ENCODE measurements at places on chromosomes 11 and 22.

GRCh38 chr11:96154802-96155520, 188.0 kb downstream of the MAML2 start:
- DNase-seq = no peak

- DNase-seq = no peak
Observed at GRCh38 chr11:94672636-94673035, 95.5 kb upstream of the AMOTL1 start.

GRCh38 chr11:32479291-32479690, 44.0 kb upstream of the WT1 start:
- no peak for DNase-seq

GRCh38 chr11:61917334-61918109, at the start of gene RAB3IL1:
TSS of gene RAB3IL1 (minus strand) at chr11:61917566. CDS start at chr11:61917367, 199 bp downstream.
- DNase-seq = peak; percentile 54

DNA sequence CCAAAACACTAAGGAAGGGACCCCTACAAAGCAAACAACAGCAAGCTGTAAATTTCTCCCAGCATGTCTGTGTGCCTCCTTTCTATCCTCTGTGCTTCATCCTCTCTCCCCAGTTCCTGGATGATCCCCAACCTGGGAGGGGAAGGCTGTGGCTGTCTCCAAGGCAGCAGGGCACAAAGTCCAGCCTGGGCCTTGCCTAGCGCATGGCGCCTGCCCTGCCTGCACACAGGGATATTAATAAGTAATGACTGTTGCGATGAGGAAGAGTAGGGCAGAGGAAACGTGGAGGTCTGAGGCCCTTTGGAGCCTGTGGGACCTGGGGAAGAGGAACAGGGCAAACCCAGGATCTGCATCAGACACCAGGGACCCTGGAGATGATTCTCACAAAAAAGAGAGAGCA, 2.0 kb downstream of the USH1C start:
- DNase-seq = no peak

DNA sequence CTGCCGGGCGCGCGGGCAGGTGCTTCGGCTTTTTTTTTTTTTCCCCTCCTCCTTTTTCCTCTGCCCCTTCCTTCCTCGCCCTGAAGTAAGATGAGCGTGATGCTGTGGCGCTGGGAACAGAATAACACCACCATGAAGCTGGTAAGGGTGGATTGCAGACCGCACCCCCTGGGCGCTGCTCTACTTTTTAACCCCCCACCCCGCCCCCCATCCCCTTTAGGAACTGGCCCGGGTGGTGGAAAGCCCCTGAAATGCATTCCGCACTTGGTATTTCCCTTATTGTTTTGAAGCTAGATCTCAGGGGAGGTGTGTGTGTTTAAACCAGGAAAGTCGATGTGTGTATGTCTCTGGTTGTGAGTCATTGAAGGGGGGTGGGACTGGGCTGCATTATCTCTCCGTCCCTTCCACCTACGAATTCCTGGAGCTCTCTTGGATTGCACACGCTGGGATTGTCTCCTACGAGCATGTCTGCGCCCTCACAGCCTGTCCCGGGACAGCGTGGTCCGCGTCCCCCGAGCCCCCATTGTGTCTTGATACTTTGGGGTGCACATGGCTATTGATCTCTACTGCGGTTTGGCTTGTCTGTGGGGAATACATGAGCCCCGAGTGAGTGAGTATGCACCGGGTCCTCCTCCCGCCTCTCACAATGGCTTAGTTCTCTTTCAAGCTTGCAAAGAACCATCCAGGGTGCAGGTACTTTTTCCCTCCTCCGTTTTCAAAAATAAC, 64.9 kb downstream of the NAV2 start:
- no peak for DNase-seq

DNA sequence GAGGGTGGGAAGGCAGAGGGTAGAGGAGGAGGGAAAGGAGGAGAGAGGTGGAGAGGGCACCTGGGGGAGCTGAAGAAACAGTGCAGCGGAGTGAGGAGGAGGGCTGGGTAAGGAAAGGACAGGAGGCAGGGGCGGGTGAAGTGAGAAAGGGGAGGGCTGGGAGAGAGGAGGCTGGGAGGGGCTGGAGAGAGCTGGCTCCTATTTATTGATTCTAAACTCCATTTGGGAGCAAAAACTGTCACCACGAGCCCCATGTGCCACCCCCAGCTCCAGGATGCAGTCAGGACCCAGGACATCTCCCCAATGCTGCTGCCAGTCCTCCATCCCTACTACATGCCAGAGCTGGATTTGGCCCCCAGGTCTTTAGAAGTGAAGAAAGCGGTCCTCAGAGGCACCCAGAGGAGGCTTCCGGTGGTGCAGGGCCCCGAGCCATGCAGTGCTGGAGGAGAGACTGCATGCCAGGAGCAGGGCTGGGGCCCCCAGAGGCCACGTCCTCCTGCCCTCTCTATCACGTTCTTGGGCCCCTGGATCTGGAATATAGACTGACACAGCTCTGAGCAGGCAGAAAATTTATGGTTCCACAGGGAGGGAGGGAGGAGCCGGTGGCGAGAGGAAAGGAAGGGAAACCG, 53.7 kb downstream of the SLC22A12 start:
- peak; percentile 52 for DNase-seq

GRCh38 chr22:19291218-19291579, 320 bp downstream of the CLTCL1 start:
- peak; percentile 42 for DNase-seq

- no peak for DNase-seq
Observed at GRCh38 chr22:45775062-45775461, 103.4 kb downstream of the ATXN10 start.

- no peak for DNase-seq
Observed at GRCh38 chr11:122077459-122077858, 38.6 kb downstream of the BLID start.

GRCh38 chr22:46638601-46639431, 18.6 kb downstream of the GRAMD4 start:
- DNase-seq = no peak

DNA sequence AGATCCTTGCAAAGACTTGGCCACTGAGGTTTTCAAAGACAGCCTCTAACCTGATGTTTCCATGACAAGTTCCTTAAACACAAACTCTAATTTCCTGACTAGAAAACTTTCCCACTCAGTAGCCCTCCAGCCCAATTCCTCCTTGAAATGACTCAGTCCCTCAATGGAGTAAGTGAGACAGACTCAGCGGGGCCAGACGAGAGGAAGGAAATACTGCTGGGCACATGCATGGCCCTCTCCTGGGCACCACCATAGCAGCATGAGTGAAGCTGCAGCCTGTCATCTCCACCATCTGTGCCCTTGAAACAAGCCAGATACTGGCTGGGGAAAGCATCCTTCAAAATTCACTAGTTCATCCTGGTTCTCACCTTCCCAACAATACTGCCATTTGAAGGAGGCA, 76.2 kb upstream of the GDPD4 start:
- no peak for DNase-seq

DNA sequence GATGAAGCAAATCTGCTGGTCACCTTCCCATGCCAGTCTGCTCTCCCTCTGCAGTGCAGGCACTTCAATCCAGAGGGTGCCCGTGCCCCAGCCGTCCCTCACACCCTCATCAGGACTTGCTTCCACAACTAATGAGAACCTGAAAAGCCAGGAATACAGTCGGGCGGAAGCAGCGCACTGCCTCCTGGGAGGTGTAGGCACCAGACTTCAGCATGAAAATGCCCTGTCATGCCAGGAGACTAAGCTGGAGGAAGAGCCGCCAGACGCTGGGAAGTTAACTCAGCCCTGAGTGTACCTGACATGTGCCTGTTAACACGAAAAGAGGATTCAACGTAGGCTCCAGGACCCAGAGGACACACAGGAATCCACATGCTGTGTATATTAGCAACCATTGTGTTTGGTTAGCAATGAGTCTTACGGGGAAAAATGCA, 40.1 kb upstream of the FLI1 start:
- no peak for DNase-seq

- peak; percentile 22 for DNase-seq
Observed at GRCh38 chr11:43021466-43021865, 290.3 kb upstream of the API5 start.

GRCh38 chr11:13215149-13215548, 62.4 kb upstream of the BMAL1 start:
- no peak for DNase-seq

DNA sequence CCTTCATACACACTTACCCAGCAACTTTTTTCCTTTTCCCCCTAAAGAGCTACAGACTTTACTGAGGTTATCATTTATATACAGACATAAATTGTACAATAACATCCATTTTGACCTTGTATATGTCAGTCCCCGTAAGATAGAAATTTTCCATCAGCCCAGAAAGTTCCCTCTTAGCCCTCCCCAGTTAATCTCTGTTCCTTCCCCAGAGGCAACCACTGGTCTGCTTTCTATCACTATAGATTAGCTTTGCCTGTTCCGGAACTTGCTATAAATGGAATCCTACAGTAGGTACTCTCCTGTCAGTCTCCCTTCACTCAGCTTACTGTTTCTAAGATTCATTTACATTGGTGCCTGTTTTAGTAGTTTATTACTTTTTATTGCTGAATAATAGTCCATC, 54.9 kb downstream of the TSPAN18 start:
- no peak for DNase-seq

GRCh38 chr22:39430576-39431150, 26.1 kb upstream of the MGAT3 start:
- DNase-seq = no peak

DNA sequence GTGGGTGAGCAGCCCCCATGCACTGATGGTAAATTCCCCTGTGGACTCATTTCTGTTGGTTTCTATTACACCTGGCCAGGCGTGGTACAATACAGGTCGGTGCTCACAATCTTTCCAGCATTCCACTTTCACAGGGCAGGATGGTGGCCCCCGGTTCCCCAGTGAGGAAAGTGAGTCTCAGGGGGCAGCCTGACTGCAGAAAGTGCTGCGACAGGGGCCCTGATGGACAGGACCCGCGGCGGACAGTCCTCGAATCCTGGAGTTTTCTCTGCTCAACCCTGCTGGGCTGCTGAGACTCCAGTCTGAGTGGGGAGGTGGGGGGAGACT, 3.1 kb upstream of the PGGHG start:
- DNase-seq = no peak

DNA sequence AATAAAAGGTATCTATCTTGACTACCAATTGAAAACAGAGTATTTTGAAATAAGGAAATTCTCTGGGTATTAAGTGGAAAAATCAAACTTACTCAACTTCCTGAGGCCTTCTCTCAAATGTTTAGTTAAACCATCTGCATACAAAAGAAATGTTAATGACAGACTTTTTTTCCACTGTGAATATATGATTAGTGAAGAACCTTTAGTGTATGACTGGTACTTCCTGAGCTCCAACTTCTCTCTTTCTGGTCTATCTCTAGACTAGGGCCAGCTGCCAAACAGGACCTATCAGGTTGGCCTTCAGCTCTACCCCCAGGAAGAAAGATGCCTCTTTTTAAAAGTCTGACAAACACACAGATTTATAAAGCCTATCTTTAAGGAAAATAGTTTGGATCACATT, 68.8 kb upstream of the SCUBE2 start:
- no peak for DNase-seq

DNA sequence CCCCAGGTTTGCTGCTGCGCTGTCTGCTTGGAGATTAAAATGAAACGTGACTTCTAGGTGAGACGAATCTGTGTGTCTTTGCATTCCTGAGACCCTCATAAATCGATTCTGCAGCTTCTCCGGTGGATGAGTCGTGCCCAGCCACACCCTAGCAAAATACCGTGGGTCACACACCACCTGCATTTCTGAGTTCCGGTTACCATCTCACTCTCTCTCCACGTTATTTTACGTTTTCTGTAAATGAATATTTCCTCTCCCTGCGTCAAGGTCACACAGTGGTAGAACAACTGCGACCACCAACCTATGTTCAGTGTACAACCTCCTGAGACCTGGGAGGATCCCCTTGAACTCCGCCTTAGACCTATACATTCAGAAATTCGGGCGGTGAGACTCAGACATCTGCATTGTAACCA, 1.1 kb downstream of the YWHAH start:
- no peak for DNase-seq

DNA sequence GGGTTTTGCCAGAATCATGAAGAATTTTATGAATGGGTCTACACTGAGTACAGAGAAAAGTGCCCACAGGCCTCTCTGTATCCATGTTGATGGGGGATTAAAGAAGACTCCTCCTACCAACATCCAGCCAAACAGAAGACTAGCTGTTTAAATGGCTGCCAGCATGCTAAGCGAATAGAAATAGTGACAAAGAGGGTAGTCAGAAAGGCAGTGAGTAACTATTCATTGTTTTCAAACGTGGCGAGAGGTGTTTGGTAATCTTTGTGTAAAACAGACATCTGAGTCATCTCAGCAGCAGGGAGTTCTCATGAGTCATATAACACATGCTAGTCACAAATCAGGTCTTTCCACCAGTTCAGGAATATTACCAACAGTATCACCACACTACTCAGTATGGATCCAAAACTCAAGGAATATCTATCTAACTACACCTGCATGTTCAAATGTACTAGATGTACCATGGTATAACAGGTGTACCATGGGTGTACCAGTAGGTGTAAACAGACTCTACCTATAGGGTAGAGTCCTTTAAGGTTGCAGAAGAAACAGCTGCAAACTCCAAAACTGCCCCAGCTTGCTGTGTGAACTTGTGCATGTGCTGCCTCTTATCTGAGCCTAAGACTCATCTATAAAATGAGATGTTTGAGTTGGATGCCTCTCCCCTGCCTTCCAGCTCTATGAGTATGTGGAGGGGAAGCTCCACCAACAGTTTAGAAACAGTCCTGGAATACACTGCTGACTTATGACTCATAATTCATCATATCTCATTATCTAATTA, 82.0 kb downstream of the SLC1A2 start:
- no peak for DNase-seq

DNA sequence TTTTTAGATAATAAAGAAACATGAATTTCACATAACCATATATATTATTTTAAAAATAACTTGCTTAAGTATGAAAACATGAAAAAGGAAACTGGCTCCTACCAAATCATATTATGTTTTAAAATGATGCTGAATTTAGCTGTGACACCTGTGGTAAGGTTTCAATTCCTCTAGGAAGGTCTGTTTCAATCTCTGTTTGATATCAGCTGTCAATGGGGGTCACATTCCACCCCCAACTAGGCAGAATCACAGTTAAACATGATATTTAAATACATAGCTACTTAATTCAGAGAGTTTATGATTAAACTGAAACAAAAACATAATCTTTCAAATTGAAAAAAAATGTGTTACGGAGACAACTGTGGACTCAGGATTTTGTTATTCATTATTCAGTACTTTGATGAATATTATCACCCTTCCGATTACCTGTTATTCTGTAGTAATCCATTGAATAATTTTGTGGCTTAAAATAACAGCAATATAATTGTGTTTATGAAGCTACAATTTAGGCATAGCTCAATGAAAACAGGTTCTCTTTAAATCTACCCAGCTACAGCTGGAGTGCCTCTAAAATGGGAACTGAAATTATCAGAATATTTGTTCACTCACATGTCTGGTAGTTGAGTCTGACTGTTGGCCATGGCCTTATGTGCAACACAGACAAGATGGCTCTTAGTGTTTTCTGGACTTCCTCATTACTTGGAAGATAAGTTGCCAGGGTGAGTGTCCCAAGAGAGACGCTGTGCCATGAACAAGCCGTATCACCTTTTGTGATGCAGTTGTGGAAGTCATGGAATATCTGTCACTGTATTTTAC, 244.6 kb upstream of the ANO3 start:
- no peak for DNase-seq

- no peak for DNase-seq
Observed at GRCh38 chr22:27534720-27535125, 266.8 kb downstream of the MN1 start.

- no peak for DNase-seq
Observed at GRCh38 chr11:79428406-79428805, 12.4 kb downstream of the TENM4 start.

Data from WERI-Rb-1 (cell line).